ENCODE measurements at places on chromosomes 6 and 20. TPM values are rescaled to one million over a fixed set of nuclear protein-coding genes. Genes with fewer than 3 reads are reported as not detected.

The WFDC12 gene
- not detected for total RNA-seq

The RBM39 gene
- 308 TPM for total RNA-seq

- no peak for DNase-seq
These were observed 139.7 kb downstream of the PLCB1 start for GRCh38 chr20:8271727-8272126.

DNA sequence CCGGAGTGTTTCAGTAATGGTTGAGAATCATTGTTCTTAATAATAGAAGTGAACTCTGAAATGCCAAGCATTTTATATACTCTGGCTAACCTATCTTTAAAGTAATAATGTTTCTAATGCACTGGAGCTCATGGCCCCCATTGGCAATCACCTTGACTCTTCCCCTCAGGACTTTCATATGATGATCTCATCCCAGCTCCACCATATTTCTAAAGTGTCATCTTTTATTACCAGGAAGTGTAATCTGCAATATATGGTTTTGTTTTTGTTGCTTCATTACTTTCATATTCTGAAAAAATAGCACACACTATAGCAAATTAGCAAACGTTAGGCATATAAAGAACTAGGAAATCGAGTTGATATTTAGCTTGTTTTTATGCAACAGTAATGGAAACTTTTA is 60.3 kb downstream of the TULP4 start:
- no peak for DNase-seq

The MYLK4 gene
- 0.97 TPM for total RNA-seq

DNA sequence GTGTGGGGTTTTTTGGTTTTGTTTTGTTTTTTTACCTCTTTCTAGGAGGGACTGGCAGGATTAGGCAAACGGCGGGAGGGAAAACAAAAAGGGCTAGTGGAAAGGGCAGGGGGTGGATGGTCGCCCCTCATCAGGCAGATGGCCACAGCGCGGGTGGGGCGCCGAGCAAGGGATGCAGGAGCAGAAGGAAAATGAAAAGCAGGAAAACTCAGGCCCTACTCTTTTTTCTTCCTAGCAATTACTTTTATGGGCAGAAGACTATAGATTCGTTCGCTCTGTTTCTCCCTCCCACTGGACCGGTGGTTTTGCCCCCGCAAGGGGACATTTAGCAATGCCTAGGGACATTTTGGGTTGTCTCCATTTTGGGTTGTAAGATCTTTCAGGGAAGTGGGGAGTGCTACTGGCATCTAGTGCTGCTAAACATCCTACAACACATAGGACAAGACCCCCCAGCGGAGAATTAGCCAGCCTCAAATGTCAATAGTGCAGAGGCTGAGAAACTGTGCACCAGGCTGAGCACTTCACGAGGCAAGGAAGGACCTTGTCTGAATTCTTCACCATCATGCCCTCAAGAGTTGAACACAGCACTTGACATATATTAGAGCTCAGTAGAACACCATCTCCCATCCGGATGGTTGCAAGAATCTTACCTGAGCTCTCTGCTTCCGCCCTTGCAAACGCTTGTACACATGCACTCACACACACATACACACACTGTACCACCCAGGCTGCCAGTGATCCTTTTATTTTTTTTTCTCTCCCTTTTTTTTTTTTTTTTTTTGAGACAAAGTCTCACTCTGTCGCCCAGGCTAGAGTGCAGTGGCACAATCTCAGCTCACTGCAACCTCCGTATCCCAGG is 4.8 kb upstream of the ZMYND8 start:
- DNase-seq: no peak

DNA sequence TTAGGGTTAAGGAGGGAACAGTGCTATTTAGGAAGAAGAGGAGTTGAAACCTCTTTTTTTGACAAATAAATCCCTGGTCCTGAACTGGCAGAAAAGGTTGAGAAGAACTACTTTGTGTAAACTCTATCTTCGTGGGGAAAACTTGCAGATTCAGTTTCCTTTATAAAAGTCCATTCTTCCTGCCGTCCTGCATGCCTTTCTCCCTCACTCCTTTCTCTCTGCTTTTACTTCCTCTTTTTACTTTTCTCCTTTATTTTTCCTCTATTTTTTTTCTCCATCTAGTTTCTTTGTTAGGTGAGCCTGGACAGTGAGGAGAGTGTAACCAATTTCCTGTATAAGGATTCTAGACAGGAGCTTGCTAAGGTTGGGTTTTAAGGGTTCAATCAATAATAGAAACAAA is 52.7 kb downstream of the TPBG start:
- no peak for DNase-seq

DNA sequence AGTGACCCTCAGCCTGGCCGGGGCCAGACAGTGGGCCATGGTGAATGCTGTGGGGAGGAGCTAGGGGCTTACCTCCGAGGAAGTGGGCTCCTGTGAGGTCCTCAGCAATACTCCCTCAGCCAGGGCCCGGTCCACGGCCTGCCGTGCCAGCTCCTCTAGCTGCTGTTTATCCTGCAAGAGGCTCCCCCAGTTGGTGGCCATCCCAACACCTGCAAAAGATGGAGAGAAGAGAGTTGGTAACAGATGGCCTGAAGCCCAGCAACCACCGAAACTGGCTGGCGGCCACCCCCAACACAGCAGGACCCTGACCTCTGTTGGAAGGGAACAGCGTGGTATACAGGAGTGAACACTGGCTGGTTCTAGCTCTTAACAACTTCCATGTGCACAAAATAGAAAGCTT is 4.0 kb downstream of the GSS start:
- DNase-seq: no peak

GRCh38 chr20:46359233-46359751 is 47.1 kb downstream of the ELMO2 start:
- DNase-seq: no peak

GRCh38 chr6:81944661-81945060 is 192.2 kb upstream of the TENT5A start:
- DNase-seq: no peak

The PKHD1 gene
- total RNA-seq: 0.03 TPM

GRCh38 chr6:98839781-98840361 is 5.5 kb downstream of the POU3F2 start:
- peak; percentile 46 for DNase-seq

- peak; percentile 91 for DNase-seq
These were observed at the start of gene PHIP for GRCh38 chr6:79078075-79078969. PHIP (minus strand) TSS chr6:79078254; CDS start chr6:79078068, 186 bp downstream.

The LSM2 gene
- 57.1 TPM for total RNA-seq

The SOX4 gene
- 132 TPM for total RNA-seq

GRCh38 chr20:20649945-20650344 is 62.5 kb downstream of the RALGAPA2 start:
- DNase-seq: no peak

GRCh38 chr6:28914941-28915340 is 8.8 kb downstream of the TRIM27 start:
- DNase-seq: no peak

Data from endothelial cell (in vitro differentiated cells).